Ureter (tissue), 1 donor: ENCODE measurements at places on chromosomes 4 and X.

- DNase-seq = no peak
Observed at GRCh38 chr4:98411731-98412130, 150.5 kb downstream of the RAP1GDS1 start.

GRCh38 chr4:90069151-90069550 is 58.0 kb upstream of the CCSER1 start:
- no peak for DNase-seq

DNA sequence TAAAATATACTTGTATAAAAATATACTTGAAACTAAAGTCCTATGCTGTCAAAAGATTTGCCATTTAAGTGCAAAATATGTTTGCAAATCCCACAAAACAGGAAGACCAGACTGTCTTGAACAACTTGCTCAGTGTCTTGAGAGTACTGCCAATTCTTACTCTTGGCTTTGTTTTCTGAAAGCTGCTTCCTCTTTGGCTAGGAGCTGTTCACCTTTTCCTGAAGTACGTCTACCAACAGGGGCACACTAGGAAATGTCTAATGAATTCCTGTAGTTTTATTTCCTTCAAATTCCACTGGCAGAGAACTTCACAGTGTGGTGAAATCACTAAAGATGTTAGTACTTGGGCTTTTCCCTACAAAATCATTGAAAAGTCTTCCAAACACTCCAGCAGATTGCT is 46.4 kb upstream of the ABCG2 start:
- no peak for DNase-seq

DNA sequence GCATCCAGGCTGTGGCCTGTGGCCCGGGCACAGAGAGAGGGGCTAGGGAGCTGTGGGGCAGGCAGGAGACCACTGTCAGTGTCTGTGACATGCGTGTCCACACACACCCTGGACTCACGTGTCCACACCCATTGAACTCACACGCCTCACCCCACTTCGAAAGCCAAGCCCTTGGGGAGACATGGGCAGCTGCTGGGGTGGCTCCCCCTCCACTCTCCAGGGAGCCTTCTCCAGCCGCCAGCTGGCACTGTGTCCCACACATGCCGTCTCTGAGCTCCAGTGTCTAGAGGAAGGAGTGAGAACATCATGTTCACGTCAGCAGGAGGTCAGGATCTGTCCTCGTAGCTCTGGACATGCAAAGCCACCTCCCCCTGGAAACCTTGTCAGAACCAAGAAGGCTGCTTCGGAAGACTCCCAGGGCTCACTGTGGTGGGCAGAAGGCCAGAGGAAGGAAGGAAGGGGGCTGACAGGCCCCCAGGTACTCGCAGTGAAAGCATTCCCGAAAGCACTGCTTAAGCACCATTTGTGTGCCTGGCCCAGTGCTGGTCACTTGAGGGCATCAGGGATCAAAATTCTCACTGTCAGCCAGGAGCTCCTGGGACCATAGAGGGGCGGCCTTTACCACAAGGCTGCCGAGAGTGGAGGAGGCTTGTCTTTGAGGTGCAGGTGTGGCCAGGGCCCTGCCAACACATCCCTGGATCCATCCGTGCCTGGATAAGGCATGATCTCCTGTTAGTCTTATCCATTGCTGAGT is 61.4 kb downstream of the HTRA3 start:
- peak; percentile 72 for DNase-seq

GRCh38 chr4:56999751-57000150 is 21.1 kb downstream of the POLR2B start:
- no peak for DNase-seq
